Stimulated activated CD8-positive, alpha-beta memory T cell treated with anti-CD3 and anti-CD28 coated beads, Interleukin-4, amount 100 ng/mL, for 1 hour (primary cell): ENCODE measurements at places on chromosomes 5 and 9.

DNA sequence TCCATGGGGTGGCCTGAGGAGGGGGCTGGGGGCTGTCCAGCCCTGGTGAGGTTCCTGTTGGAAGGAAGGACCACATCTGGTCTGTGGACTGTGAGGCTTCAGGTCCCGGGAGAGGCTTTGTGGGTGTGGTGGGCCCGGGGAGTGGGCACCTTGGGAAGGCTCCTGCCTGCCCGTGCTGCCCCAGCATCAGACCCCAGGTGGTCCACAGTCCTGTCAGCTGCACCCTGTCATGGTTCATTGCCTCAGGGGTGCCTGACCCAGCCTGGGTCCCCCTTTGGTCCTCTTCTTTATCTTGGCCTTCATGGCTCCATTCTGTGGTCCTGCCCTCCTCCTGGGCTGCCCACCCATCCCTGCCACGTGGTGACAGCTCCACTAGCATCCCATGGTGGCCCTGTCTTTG lies 36.7 kb downstream of the WNK2 start:
- DNase-seq: no peak

DNA sequence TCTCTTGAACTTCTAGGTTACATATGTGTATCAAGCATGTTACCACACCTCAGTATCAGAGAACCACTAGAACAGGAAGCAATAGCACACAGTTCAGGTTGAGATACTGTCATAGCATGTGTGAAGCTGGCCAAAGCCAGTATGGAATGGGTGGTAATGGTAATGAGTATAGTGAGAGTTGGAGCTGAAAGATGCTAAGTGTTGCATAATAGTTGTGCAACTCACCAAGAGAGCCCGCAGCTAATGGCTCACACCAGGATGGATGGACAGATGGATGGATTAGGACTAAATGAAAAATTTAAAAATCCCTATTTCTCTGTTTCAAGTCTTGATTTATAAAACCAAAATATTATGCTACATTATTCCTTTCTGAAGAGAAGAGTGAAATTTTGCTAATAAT lies 53.4 kb upstream of the KCNN2 start:
- DNase-seq: no peak

DNA sequence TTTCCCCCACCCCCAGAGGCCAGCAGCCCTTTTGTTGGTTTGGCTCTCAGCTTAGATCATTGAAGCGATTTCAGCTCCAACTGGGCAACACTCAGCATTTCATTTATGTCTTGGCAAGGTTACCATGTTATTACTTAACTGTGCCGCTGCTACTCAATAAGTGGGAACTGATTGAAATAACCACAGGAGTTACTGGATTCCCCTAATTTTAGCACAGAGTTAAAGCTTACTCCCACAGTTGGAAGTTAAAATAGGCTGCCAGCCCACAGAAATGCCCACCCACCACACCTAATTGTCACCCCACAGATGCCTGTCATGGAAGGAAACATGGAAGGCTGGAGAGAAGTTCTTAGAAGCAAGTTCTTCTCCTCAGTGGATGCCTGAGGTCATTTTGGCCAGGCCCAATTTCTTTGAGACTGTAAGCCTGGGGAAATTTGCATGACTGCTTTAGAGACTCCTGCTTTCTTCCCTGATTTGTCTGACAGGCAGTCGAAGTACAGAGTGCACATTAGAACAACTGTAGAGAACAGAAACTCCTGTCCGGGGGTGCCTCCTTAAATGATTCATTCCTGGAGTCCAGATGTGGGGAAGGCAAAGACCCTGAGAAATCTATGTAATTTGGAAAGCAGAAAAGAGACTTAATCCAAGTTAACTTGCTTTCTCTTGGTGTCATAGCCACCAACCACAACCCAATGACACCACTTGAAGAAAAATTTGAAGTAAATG lies 370.0 kb downstream of the ZSWIM6 start:
- DNase-seq: no peak

DNA sequence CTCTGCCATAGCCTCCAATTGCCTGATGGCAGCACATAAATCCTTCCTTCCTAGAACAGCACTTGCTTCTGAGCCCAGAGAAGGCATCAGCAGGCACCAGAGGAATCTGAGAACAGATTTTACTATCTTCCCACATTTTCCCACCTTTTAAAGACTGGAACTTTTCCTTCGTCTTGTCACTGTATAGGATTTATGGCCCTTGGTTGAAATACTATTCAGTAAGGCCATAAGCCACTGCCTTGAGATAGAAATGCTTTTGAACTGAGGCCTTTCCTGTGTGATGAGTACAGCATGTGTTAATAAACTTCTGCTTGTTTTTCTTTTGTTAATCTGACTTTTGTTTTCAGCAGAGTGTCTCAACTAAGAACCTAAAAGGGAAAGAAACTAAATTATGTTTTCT lies 84.3 kb downstream of the MRPS27 start:
- DNase-seq: no peak

- no peak for DNase-seq
Measured at GRCh38 chr5:141917760-141918159, 5.9 kb upstream of the DELE1 start.

- DNase-seq: no peak
Measured at GRCh38 chr9:125999504-125999881, 252.3 kb downstream of the PBX3 start.

GRCh38 chr5:136466041-136466415 lies 100.7 kb upstream of the TRPC7 start:
- DNase-seq: no peak

DNA sequence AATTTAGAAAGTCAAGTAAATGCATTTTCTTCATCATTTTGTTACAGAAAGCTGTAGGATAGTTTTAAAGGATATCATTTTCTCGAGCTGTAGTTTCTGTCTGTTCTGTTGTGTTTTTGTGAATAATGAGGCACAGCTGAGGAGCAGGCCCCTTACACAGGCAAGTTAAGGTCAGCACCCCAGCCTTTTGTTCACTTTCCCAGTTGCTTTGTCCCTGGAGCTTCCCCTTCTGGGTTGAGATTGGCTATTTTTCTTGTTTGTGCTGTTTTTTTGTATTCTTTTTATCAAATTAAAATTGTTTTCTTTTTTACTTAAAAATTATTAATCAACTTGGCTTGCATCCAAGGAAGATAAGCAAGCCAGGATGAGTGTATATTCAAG lies 213.8 kb upstream of the ACTBL2 start:
- no peak for DNase-seq

DNA sequence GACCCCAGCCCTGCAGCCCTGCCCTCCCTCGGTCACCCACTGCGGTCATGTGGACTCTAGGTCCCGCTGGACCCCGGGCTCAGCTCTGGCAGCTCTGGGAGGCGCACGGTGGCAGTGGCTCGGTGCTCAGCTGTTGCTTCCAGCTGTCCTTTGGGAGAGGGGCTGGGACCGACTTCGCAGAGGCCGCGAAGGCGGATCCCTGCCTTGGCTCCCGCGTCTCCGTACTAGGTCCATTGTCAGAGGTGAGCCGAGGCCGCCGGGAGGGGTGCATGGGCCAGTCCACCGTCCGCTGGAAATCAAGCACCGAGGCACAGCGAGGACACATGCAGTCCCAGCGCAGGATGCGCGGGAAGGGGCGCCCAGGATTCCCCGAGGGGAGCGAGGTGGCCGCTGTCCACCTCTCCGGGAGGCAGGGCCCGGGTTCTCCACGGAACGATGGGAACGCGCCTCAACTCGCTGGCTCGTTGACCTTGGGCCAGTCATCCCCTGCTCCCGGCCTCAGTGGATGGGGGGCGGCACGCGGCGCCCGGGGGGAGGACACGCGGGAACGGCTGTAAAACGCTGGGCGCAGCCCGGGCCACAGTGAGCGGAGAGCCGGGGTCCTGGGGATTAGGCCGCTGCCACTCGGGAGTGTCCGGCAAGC lies 732 bp downstream of the GBGT1 start:
- DNase-seq: no peak

DNA sequence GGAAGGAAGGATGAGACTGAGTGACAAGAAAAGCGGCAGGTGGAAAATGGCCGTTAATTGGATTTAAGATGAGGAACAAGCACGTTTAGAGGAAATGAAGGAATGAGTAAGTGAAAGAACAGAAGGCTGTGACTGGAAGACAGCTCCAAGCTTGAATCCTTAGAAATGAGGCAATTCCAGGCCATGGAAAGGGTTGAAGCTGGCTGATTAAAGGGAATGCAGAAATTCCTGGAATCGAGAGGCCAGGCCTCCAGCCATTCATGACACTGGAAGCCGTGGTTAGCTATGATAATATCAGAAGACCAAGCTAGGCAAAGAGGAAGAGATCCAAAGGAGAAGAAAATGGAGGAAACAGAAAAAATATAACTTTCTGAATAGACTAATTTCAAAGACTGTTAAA lies 84.2 kb downstream of the ARL15 start:
- DNase-seq: no peak

DNA sequence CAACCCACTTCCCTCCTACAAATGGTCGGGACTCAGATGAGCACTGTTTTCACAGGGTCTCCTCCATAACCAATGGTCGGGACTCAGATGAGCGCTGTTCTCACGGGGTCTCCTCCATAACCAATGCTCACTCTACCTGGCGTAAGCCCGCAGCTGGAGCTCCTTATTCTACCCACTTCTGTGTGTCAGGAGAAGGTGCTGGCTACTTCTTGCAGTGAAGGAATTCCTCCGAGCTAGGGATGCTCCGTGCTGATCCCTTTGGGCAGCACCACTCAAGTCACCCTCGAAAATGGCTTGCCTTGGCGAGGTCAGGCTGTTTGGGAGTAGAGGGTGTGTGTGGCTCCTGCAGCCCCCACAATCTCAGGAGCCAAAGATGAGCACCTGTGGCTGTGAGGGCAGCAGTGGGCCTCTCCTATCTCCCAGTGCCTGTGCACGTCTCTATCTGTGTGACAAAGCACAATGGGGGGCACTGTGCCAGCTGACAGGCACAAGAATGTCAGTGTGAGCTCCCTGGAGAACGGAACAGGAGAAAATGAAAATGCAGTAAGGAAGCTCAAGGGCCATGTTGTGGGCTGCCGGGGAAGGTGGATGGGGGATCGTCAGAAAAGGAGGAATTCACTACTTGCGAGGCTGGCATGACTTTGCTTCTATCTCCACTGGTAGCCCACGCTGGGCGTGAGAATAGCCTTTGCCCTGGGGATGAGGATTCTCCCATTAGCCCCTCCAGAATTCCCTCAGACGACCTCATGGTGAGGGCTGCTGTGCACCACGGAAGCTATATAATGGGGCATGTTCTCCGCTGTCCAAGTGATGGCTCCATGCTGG lies 3.9 kb upstream of the BTNL9 start:
- no peak for DNase-seq

DNA sequence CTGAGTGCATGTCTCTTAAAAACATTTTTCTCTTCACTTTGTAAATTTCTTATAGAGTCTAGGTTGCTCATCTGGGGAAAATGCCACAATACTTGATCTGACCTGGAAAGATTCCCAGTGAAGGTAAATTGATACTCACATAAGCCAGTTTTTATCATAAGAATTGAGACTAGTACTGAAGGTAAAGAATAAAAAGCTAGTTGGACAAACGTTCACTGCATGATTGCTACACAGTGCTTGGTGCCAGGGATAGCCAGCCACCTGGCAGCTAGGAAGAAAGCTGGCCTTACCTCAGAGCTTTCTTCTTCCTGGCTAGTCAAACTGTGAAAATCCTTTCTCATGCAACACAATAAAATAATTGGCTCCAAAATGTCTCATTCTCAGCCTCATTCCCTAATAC lies 77.1 kb downstream of the MUSK start:
- DNase-seq: no peak

DNA sequence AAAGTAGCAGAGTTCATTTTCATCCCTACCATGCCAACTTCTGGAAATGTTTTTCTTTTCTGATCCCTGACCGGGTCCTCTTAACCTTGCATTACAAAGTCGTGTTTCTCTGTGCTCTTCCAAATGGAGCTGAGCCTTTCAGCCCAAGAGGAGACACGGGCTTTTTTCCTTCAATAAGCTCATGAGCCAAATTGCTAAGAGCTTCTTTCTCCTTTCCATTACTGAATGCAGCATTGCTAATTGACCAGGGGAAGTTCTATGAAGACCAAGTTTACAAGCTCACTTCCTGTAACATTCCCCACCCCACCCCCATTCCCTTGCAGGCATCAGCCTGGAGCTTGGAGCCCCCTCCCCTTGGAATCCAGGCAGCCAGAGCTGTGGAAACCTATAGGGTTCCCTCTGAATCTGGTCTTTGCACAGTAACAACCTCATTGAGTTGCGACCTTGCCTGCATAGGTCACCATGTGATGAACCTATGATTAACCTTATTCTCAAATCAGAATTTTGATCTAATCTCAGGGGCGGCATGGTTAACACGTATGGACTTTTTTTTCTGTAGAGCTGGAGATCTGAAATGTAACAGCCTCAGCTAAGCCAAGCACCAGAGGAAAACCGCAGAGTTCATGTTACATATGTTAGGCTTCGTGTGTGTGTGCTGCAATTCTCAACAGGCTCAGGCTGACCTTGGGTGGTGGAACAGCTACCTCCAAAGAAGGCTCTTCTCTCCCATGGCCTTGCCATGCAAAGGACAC lies 395.7 kb upstream of the ZNF462 start:
- no peak for DNase-seq

GRCh38 chr5:170010595-170010994 lies 30.3 kb upstream of the INSYN2B start:
- no peak for DNase-seq

- DNase-seq: no peak
Measured at GRCh38 chr5:133232435-133232834, 180.6 kb downstream of the HSPA4 start.

- DNase-seq: no peak
Measured at GRCh38 chr9:70013598-70014196, 30.0 kb upstream of the MAMDC2 start.

GRCh38 chr9:22574740-22575139 lies 128.1 kb downstream of the DMRTA1 start:
- no peak for DNase-seq

- DNase-seq: no peak
Measured at GRCh38 chr5:89213573-89213972, 330.6 kb upstream of the MEF2C start.

- no peak for DNase-seq
Measured at GRCh38 chr5:1757511-1757910, 42.1 kb downstream of the MRPL36 start.

- no peak for DNase-seq
Measured at GRCh38 chr5:68273717-68274409, 58.3 kb downstream of the PIK3R1 start.

DNA sequence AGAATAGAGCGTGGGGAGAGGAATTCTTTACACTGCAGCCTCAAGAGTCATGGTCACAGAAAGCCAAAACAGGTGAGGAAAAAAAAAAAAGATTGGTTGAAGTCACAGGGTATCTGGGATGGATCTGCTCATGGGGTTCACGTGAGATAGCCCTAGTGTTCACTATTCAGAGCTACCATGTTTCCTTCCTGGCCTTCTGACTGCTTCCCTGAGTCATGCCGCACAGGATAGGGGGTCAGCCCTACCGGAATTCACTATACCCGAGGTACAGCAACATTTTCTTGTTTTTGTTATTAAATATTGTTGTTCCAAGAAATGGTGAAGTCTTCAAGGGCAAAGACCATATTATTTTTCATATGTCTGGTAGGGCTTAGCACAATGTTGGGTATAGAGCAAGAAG lies 21.5 kb upstream of the MAN2A1 start:
- DNase-seq: no peak

- no peak for DNase-seq
Measured at GRCh38 chr9:101458963-101459631, 23.5 kb upstream of the ALDOB start.
